ENCODE measurements at places on chromosomes 3 and 15.
A peak's percentile ranks its signal among the peaks of the same experiment; 100 is the strongest.

DNA sequence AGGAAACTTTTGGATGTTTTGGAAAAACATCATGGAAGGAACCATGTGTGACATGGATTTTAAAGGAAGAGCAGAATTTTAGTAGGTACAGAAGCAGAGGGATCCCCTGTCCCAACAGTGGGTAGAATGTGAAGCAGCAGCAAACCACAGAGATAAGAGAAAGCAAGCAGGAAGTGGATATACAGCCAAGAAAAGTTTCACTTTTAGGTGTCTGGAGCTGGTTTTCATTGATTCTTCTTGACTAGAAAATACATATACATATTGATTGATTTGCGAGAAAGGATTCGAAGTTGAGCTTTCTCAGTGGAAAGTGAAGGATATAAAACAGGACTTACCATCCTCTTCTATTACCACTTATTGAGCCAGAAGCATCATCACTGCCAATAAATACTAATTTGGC, 133.5 kb downstream of the KCNMB2 start:
- DNase-seq, result no peak

- peak; percentile 76 for DNase-seq
These were observed 9.6 kb downstream of the OSBPL11 start for GRCh38 chr3:125585595-125586223.

DNA sequence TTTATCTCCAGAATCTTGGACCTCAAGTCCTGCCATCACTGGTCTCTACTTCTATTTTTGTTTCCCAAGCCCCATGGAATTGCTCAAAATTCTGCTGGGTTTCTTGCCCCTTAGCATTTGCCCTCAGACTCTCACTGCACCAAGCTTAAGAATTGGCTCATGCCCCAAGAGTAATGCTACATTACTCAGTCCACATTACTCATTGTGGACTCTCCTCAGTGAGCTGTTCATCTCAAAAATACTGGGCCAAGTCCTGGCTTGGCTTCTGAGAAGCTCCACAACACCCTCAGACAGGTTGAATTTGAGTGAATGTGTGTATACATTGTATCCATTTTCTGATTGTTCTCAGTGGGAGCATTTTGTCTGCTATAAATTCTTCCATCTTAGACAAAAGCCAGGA, 364.4 kb upstream of the ARHGEF26 start:
- peak; percentile 87 for DNase-seq

DNA sequence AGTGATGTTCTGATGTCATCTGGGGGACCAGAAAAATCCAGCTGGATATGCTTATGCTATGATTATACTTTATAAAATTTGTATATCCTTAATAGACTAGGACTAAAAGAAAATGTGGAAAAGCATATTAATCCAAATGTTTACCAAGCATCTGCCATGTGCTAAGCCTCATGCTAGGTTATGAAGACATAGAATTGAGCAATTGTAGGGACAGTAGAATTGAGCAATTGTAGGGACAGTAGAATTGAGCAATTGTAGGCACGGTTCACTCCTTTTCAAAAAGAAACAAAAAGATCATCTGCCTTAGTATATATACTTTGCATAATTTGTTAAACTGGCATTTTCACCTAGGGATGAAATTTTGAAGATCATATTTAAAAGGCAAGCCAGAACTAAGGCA, 18.3 kb downstream of the ABHD5 start:
- peak; percentile 86 for DNase-seq

GRCh38 chr3:50357481-50357880, 1.8 kb downstream of the TMEM115 start:
- peak; percentile 16 for DNase-seq

DNA sequence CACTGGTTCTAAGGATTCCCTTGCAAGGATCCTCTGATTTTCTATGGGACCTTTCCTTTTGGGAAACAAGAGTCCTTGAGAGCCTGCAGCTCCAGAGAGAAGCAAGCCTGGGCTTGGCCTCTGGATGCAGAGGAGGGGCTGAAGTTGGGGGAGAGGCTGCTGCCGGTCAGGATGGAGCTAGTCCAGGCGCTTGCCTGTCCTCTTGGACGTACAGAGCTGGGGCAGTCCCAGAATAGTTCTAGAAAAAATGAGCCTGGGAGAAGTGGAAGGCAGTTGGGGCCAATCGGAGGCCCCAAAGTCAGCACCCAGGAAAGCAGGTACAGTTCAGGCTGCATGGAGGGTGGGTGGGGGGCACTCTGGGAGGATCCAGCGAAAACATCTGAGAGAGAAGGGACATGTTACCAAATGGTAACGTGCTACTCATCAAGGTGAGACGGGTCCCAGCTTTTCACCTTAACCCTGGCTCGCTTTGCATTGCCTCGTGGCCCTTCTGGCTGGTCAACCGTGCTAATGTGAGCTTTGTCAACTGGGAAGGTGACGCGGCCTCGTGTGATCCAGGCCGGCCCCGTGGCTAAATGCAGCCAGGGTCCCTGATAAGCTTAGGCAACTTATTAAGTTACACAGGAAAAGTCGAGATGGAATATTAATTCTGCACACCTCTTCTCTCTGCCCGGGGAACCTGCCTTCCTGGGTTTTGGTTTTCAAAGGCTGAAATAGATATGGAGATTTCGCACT, 38.7 kb upstream of the MAGEF1 start:
- no peak for DNase-seq

DNA sequence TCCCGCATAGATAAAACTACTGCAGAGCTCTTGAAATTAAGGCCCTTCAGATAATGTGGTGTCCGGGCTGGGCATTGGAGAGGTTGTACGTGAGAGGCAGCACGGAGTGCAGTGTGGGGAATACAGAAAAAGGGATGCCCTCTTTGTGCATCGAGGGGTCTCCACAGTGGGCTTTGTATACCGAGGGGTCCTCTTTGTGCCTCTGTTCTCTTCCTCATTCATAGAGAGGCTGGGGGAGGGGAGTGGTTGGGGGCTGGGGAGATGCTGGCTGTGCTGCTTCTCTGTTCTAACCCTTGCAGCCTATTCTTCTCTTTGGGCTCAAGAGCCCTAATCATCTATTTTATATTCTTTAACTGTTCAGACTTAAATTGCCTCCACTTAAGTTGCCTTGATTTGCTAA, 74.3 kb upstream of the NDN start:
- no peak for DNase-seq

GRCh38 chr3:175422744-175423143, 563.6 kb downstream of the NAALADL2 start:
- DNase-seq, result no peak

- DNase-seq, result no peak
These were observed 22.8 kb downstream of the EIF4E3 start for GRCh38 chr3:71702131-71703024.

GRCh38 chr3:175477651-175478224, 618.6 kb downstream of the NAALADL2 start:
- DNase-seq, result no peak

GRCh38 chr15:36903922-36904556, 196.3 kb downstream of the MEIS2 start:
- no peak for DNase-seq

DNA sequence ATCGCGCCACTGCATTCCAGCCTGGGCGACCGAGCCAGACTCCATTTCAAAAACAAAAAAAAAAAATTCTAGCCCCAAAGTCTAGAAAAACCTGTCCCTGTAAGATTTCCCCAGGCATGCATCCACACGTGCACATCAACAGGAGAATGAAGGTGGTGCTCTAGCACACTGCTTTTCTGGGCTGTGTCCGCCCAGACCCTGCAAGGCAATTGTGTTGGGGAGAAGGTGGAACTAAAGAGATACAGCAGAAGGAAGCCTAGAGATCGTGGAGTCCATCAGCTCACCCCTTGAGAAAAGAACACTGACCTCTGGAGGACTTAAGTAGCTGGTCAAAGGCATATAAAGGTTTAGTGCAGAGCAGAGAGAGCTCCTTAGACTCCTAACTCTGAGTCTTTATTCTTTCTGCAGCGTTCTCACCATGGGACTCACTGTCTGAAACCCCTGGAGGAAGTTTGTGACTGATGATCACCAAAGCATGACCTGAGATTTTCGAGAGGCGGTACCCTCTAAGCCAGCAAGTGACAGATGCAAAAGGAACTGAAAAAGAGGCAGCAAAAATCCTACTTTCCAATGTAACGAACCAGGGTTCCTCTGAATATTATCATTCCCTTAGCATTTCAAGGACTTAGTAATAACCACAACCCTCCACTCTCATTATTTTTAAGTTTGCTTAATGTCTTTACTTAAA, 179.8 kb downstream of the MEX3B start:
- no peak for DNase-seq

DNA sequence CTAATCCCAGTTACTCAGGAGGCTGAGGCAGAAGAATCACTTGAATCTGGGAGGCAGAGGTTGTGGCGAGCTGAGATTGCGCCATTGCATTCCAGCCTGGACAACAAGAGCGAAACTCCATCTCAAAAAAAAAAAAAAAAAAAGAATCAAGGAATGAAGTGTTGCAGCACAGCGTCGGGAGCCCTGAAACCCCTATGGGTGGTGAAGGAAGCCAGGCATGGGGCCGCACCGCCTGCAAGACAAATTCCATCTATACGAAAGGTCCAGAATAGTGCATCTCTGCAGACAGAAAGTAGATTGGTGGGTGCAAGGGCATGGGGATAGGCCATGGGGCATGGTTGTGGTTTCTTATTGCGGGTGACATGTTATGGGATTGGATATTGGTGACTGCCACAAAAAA, 98.6 kb upstream of the PRR20G start:
- no peak for DNase-seq

- DNase-seq, result peak; percentile 90
These were observed 1.7 kb downstream of the PKM start for GRCh38 chr15:72229076-72229946.

DNA sequence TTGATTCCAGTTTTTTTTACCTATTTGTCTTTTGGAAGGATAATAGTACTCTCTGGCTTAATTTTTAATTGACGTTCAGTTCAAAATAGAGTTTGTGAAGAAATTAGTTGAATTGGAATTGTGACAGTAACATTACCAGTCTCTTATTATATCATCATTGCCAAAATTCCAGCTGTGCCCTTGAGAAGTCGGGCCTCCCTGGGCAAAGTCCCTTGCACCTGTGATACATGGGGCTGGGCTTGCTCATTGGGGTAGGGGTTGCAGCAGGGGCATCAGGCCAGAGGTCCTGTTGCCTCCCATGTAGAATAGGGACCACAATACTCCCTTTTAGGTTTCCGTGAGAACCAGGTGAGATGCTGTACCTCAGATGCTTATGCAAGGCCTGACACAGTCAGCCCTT, 27.9 kb upstream of the APEH start:
- DNase-seq, result no peak

GRCh38 chr15:98668566-98669308, 20.4 kb downstream of the IGF1R start:
- DNase-seq, result peak; percentile 78

- DNase-seq, result no peak
These were observed 98.5 kb upstream of the MYO5C start for GRCh38 chr15:52394118-52394517.
